Kasumi-1 (cell line): ENCODE measurements at places on chromosomes 5 and 9.

DNA sequence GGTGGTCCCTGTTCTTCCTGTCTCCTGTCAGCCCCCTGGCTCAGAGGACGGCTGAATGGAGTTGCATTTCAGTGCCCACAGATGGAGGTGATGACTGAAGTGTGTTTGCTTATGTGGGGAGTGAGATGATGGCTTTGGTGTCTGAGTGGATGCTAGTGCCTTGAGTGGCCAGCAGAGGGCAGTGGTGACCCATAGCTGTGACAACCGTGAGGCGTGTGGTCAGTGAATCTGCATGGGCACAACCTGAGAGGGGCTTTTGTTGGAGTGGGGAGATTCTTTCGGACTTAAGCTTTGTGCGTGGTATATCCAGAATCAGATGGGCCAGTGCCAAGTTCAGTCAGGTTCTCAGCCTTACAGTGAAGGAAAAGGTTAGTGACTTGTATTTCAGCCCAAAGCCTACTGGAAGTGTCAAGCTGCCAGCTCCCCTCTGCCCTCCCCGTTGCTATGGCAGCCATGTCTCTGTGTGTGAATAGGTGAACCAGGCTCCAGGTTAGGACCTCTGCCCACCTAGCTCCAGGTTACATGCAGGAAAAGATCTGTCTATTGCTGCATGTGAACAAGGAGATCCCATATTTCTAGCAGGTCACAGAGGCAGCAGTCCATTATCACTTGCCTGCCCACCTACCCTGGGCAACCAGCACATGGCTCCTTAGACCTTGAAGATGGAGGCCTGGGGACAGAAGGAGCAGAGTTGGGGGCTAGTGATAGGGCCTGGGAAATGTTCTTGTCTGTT is 14.7 kb upstream of the CXXC5 start:
- peak; percentile 80 for DNase-seq

GRCh38 chr5:93236807-93237421 is 344.1 kb downstream of the NR2F1-AS1 start:
- DNase-seq: no peak

GRCh38 chr9:130366072-130366471 is 78.7 kb upstream of the ASS1 start:
- DNase-seq: no peak

- no peak for DNase-seq
Observed at GRCh38 chr9:105309531-105309931, 65.1 kb downstream of the SLC44A1 start.

- no peak for DNase-seq
Observed at GRCh38 chr9:96006961-96007360, 131.5 kb downstream of the ERCC6L2 start.

GRCh38 chr9:93500571-93501298 is 47.4 kb upstream of the FAM120AOS start:
- no peak for DNase-seq

- DNase-seq: peak; percentile 86
Observed at GRCh38 chr9:98117984-98118639, 910 bp downstream of the TRIM14 start.

DNA sequence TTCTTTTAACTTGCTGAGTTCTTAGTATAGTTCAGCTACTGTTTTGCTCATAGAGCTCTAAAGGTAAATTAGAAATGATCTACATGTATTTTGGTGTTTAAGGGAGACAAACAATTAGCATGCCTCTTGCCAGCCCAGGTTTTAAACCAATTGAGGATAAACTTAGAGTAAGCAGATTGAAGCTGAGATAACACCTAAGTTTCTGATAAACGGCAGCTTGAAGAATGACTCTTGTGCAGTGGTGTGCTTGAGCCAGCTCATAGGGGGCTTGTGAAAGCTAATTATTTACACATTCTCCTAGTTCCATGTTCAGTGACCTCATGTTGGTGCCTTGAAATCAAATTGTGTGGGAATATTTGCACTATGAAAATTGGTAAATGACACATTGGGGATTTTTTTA is 193.0 kb downstream of the PRR16 start:
- DNase-seq: no peak

DNA sequence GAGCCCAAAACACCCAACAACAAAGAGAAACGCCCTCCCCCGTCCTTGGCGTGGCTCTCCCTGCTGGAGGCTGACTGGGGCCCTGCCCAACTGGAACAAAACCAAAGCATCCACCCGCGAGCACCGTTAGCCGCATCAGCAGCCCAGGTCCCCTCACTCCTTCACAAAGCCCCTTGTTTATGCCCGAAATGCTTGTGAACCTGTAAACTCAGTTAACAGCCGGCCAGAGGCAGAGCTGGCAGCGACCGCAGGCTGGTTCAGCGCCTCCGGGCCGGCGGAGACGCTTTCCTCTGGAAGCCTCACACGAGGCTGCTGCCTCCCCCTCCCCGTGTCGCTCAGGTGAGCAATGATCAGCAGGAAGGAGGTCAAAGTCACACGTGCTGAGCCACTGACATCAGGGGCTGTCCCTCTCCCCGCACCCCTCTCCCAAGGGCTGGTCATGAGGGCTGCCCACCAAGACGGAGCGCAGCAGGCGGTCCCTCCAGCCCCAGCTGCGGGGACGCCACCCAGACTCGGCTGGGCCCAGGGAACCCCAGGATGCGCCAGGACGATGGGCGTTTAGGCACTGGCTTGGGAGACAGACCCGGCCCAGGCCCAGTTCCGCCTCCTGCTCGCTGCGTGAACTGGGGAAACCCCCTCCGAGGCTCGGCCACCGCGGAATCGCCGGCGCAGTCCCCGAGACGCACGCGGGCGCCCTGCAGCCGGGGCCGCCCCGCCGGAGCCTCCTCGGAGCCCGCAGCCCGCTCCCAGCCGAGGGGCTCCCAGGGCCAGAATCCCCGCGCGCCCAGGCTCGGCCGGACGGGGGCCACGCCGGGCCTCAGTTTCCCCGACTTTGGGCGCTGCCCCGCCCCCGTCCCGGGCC is 563 bp downstream of the SNAPC4 start:
- no peak for DNase-seq

DNA sequence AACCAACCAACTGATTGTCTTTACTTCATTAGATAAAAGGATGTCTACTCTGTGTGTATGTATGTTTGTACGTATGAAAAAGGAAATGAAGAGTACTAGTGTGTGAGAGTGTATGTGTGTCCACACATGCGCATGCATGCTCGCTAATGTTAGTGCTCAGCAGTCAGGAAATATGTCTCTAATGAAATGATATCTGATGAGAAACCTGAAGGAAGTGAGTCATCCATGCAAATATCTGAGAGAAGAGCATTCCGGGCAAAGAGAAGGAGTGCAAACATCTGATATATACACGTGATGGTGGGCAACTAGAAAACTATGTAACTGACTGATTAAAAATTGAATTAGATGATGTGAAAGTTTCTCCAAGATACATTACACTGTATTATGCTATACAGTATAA is 29.6 kb upstream of the UGCG start:
- DNase-seq: no peak

- no peak for DNase-seq
Observed at GRCh38 chr5:111095982-111096381, 3.8 kb downstream of the WDR36 start.

DNA sequence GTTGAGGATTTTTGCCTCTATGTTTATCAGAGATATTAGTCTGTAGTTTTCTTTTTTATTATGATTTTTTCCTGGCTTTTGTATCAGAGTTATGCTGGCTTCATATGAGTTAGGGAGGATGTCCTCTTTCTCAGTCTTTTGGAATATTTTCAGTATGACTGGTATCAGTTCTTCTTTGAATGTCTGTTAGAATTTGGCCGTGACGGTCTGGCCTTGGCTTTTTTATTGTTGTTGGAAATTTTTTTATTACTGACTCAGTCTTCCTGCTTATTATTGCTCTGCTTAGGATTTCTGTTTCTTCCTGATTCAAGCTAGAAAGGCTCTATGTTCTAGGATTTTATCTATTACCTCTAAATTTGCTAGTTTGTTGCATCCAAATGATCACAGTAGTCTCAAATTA is 421.9 kb downstream of the CDH10 start:
- no peak for DNase-seq

DNA sequence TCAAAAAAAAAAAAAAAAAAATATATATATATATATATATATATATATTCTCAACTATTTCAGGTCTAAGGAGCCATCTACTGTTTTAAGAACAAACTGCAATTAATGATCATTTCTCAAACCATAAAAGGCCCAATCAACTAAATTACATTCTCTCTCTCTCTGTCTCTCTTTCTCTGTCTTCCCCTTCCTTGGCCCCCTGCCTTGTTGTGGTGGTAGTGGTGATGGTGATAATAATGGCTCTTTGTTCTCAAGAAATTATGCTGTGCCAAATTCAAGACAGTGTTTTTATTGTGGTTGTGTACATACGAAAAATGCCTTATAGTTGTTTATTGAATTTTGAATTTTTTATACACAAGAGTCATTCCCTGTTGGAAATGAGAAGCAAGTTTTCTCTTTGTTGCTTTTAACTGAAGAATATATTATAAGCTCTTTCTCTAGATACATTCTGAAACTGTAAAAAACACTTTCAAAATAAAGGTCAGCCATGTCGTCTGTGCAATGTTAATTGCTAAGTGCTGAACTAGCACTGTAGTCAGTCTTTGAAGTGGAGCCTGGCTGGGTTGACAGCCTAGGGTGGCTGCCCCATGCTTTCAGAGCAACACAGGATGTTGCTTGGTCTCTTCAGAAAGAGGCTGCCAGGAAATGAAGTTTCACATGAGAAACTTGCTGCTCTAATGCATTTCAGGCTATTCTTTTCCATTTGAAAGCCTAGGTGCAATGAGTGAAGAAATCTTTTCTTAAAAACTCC is 96.0 kb downstream of the HINT1 start:
- peak; percentile 13 for DNase-seq

GRCh38 chr9:36721846-36722588 is 149.3 kb downstream of the MELK start:
- DNase-seq: no peak

DNA sequence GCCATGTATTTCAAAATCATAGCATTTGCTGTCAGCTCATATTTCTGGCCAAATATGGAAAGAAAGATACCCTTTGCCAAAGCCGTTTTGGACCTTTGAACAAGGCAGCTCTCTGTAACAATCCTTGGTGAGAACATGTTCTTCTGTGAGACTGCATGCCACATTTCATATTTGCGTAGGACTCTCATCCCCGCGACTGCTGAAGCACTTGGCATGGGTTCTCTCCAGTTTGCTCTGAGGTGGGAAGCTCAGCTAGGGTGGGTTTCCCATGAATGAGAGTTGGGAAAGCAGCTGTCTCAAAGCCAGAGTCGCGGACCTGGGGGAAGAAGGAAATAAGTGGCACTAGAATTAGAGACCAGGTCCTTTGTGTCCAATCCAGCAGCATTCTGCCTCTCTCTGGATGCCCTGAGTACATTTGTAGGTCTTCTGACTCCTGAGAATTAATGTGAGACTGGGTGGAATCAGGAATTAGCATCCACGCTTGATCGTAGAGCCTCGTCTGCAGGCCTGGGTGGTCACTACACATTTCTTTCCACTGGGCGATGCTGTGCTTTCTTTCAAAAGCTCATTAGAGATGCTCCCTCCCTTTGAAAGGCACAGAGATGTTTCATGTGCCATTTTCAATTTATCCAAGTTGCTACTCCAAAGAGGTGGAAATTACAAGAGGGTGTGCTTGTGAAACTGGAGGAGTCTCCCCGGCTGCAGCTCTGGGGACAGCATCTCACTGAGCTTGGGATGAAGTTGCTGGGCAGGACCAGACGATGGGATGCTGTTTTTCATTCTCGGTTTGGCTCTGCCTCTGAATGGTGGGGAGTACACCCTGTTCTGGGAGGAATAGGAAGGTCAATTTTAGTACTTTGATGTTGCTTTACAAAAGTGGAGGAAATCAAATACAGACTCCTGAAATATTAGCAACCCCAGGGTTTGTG is 197.2 kb downstream of the GADD45G start:
- no peak for DNase-seq

GRCh38 chr5:153827397-153827796 is 211.3 kb downstream of the FAM114A2 start:
- no peak for DNase-seq

DNA sequence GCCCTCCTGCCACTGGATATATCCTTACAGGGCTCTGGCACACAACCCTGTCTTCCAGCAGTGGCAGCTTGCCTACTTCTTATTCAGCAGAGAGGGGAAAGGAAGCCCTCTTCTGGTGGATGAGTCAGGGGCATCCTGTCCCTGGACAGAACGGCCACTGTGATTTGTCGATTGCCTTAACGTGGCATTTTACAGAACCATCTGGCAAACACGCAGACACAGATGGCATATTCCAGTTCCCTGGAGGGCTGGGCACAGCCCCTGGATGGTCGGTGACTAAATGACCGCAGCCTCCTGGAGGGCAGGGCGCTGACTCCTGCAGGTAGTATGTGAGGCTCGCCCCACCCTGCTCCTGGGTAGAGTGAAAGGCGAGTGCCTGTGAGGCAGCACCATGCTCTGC is 62.1 kb downstream of the DCP2 start:
- no peak for DNase-seq

DNA sequence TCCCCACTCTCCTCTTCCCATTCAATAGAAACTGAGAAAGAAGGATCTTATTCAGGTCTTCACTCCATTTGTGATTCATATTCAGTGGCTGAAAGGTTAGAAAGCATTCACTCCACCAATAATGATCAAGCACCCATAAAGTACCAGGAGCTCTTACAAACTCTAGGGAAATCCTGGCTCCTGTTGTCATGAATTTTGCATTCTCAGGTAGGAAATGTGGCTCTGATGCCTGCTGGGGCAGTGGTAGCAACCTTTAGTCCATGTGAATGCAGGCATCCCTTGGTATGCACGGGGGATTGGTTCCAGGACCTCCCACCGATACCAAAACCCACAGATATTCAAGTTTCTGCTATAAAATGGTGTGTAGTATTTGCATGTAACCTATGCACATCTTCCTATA is 3.6 kb upstream of the RORB start:
- no peak for DNase-seq

- DNase-seq: no peak
Observed at GRCh38 chr5:137836298-137836697, 31.4 kb upstream of the MYOT start.

- DNase-seq: no peak
Observed at GRCh38 chr5:54717870-54718269, 200.3 kb downstream of the SNX18 start.

- no peak for DNase-seq
Observed at GRCh38 chr5:178820001-178820400, 39.8 kb upstream of the ZNF354B start.
